CD4-positive, alpha-beta T cell treated with Interleukin-4 for 1 hour (primary cell): ENCODE measurements at places on chromosomes 7 and 10.

GRCh38 chr10:92789067-92789466 lies 59.3 kb upstream of the EXOC6 start:
- peak; percentile 37 for DNase-seq

DNA sequence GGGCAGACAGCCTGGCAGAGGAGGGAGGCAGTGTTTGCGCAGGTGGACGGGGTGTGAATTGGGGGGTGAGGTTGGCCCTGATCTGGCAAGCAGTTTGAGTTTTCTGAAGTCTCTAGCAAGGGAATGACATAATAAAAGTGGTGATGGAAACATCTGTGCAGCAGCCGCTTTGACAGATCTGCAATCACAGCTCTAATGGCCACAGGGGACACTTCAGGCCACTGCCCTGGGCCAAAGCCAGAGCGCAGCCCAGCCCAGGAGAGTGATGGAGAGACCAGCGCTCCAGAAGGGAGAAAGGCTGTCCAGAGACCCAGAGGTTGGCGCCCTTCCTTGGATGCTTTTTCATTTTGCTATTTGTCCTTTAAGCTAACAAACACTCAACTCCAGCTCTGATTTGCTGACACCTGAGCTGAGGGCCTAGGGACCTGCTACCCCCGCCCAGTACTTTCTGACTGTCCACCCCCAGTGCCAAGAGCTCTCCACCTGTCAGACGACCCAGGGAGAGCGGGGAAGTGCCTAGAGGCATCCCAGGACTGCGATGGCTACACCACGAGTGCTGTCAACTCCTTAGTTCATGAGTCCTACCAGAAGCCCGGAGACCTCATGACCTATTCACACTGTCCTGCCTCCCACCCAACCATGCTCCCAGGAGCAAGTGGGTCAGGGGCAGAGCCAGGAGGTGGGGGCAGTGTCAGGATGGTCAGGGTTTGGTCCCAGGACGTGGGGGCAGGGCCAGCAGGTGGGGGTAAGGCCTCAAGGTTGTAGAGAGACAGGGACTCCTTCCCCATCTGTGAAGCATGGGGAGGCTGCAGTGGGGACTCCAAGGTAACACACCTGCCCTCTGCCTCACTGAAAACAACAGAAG lies 112.6 kb downstream of the PRKAG2 start:
- no peak for DNase-seq

DNA sequence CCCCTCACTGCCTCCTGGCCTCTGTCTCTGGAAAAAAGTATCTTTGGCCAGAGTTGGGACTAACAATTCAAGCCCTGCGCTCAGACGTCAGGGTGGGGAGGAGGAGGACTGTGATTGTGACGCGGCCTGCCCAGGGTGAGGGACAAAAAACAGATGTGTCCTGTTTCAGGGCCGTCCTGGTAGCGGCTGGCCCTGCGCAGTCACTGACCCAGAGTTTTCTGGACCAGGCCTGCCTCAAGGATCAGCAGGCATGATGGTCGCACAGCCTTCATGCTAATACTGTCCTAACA lies 110.1 kb downstream of the CYTH3 start:
- DNase-seq: no peak

DNA sequence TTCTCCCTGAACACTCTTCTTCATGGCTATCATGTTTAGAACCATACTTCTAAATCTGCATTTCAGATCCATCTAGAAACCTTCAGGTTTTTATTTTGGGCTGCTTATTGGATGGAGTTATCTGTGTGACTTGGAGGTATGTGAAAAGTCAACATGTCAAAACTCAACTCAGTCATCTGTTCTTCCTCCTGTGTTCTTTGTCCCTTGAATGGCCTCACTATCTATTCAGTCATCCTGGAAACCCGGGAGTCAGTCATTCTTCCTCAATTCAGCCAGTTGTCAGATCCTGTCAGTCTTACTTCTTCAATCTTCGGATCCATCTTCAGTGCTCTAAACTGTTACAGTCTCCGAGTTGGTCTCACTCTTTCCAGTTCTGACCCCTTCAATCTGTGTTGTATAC lies 52.2 kb downstream of the VKORC1L1 start:
- no peak for DNase-seq

DNA sequence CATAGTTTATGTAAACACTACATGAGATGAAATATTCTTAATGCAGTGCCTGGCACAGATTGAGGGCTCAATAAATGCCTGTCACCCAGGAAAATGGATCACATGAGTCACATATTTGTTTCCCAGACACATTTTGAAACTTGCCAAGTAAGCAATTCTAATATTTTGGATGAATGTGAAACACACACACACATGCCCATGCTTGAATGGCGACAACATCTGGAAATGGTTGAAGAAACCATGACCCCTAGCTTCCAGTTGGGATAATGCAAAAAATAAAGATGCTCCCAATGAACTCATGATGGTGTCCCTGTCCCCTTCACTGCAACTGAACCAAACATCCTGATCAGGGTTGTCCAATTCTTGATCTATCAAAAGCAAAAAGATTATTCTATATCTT lies 797.3 kb downstream of the XPNPEP1 start:
- no peak for DNase-seq
